ENCODE measurements at places on chromosomes 2 and 18. TPM values are rescaled to one million over a fixed set of nuclear protein-coding genes. Genes with fewer than 3 reads are reported as not detected.

GRCh38 chr2:182672466-182673165 lies 43.4 kb upstream of the DNAJC10 start:
- DNase-seq = no peak

- DNase-seq = no peak
Observed at GRCh38 chr2:160408959-160409291, 84.7 kb downstream of the RBMS1 start.

DNA sequence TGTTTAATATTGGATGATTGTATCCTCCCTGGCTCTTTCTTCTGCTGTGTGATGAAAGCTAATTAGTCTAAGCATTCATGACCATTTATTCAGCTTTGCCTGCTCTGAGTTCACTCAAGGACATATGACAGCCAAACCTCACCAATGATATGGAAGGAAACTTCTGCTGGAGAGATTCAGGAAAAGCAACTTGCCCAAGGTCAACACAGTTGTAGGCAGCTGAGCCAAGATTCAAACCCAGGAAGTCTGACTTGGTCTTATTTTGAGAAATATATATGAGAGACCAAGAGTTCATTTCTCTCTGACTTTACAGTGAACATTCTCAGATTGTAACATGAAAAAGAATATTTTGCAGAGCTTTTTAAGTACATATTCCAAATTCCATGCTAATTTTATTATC lies 1588.5 kb upstream of the PIK3C3 start:
- DNase-seq = no peak

The ALPP gene
- total RNA-seq = not detected

Measured in Calu3 (cell line).